GM10248 (cell line): ENCODE measurements at places on chromosomes 13 and 19.

- DNase-seq, result no peak
These were observed 37.1 kb upstream of the XPO4 start for GRCh38 chr13:20939662-20940061.

DNA sequence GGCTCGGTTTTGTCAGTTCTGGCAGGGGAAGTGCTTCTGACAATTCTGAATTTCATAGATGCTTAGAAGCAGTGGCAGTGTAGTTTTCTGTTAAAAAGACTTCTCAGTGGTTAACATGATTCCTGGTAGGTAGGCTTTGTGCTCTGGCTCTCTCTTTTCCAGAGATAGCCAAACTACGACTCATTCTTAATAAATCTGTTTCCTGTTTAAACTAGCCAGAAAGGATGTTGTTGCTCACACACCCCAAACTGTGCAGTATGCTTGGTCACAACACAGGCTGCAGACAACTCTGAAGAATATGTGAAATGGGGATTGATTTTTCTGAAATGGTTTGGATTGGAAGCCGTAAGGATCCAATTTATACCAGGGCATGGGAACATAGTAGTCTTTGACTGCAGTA is 711.5 kb downstream of the PCDH17 start:
- DNase-seq, result no peak

GRCh38 chr13:75762076-75762937 is 126.2 kb downstream of the LMO7 start:
- peak; percentile 49 for DNase-seq

DNA sequence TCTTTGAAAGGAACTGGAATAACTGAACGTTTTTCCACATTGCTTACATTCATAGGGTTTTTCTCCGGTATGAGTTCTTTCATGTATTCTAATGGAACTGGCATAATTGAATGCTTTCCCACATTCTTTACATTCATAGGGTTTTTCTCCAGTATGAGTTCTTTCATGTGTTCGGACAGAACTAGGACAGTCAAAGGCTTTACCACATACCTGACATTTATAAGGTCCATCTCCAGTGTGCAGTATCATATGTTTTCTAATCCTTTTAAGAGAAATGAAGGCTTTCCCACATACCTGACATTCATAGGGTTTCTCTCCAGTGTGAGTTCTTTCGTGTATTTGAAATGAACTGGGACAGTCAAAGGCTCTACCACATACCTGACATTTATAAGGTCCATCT is 24.7 kb downstream of the ZNF564 start:
- DNase-seq, result no peak

DNA sequence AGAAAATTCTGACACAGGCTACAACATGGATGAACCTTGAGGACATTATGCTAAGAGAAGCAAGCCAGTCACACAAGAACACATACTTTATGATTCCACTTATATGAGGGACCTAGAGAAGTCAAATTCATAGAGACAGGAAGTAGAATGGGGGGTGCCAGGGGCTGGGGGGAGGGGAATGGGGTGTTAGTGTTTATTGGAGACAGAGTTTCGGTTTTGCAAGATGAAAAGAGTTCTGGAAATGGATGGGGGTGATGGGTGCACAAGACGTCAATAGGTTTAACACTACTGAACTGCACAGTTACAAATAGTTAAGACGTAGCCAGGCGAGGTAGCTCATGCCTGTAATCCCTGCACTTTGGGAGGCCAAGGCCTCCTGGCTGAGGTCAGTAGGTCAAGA is 3.5 kb upstream of the ZNF787 start:
- DNase-seq, result no peak

DNA sequence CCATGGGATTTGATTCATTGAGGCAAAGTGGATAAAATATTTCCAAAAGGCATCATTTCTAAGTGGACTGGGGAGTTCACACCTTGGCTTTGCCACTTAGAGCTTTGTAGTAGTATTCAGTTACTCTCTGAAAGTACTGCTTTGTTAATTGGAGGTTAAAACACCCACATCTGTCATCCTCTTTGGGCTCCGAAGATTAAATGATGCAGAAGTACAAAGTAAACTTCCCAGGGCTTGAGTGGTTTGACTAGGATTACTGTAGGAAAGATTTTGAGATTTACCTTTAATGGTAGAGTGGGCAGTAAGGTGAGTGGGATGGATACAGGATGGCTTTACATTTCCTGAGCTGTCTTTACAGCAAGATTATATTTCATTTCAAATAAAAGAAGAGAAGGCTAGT is 42.4 kb downstream of the WASF3 start:
- DNase-seq, result no peak

DNA sequence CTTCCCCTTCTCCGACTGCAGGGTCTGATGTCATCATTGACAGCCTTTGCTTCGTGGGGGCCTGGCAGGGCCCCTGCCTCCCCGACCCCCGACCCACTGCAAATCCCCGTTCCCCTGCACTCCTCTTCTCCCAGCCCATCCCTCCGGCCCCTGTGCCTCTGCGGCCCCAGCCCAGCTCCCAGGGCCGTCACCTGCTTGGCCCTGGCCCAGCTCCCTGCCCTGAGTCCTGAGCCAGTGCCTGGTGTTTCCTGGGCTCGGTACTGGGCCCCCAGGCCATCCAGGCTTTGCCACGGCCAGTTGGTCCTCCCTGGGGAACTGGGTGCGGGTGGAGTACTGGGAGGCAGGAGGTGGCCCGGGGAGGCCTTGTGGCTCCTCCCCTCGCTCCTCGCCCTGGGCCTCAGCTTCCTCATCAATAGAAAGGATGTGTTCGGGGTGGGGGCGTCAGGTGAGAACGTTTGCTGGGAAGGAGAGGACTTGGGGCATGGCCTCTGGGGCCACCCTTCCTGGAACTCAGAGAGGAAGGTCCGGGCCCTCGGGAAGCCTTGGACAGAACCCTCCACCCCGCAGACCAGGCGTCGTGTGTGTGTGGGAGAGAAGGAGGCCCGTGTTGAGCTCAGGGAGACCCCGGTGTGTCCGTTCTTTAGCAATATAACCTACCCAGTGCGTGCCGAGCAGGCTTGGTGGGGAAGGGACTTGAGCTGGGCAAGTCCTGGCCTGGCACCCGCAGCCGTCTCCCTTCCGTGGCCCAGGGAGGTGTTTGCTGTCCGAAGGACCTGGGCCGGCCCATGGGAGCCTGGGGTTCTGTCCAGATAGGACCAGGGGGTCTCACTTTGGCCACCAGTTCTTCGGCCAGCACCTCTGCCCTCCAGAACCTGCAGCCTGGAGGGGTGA is 15.9 kb upstream of the CELF5 start:
- DNase-seq, result no peak

GRCh38 chr19:12485052-12485416 is 418 bp upstream of the ZNF709 start:
- no peak for DNase-seq

- no peak for DNase-seq
These were observed 41.7 kb downstream of the UNC13A start for GRCh38 chr19:17646441-17646840.

DNA sequence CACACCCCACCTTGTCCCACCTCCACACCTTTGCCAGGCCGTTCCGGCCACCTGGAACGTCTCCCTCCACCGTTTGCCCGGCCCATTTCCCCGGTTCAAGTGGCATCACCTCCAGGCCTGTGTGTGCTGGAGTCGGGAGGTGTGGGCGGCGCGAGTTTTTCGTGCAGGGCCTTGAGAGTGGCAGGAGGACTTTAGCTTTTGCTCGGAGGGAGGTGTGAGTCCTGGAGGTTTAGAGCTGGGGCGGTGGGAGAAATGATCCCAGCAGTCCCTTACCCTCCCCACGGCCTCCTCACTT is 4.3 kb upstream of the PALM start:
- no peak for DNase-seq

GRCh38 chr19:48603449-48603848 is 3.1 kb upstream of the SPACA4 start:
- no peak for DNase-seq

DNA sequence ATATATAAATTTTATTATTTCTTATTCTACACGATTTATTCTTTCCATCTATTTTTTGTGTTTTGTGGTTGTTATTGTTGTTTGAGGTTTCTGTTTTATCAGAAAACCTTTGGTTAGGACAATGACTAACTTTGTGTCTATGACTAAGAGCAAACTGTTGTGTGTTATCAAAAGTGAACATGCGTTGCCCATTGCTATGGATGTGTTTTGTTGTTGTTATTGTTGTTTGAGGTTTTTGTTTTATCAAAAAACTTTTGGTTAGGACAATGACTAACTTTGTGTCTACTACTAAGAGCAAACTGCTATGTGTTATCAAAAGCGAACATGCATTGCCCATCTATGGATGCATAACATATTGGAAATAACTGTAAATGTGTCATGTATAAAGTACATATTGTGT is 692.3 kb downstream of the SLITRK1 start:
- DNase-seq, result no peak

DNA sequence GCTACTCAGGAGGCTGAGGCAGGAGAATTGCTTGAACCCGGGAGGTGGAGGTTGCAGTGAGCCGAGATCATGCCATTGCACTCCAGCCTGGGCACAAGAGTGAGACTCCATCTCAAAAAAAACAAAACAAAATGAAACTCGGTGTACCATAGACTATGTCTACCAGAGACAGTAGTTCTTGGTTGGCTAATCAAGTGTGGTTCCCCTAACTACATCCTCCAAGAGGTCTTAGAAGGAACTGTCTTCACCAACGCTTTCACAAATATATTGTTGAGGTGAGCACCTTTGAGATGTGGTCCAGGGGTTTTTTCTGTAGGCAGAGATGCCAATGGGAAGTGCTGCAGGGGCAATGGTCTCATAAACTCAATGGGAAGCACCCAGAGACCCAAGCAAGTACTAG is 48.0 kb downstream of the RFC3 start:
- DNase-seq, result peak; percentile 29

DNA sequence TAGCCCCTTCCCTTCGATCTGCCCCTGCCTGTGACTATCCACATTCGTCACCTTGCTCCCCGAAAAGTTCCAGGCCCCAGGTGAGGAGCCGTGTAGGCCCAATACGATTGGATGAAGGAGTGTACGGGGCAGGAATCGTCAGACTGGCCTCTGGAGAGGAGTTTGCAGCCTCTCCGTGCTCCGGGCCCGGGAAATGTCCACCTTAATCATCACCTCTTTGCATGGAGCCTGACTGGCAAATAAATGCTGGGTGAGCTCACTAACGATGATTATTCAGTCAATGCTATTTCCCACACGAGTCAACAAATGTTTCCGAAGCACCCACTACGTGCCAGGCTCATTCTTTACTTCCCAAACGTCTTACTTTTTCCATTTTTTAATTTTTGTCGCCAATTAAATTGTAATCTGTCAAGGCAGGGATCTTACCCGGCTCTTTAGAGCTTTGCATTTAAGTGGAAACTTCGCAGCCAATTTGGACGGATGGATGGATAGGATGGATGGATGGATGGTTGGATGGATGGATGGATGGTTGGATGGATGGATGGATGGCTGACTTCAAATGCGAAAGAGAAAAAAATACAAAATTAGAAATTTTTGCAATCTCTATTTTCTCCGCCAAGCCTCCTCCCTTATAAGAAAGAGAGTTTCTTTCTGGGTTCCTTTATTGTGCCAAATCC is 45.8 kb downstream of the TGDS start:
- no peak for DNase-seq

GRCh38 chr13:112219740-112220139 is 152.8 kb downstream of the SOX1 start:
- DNase-seq, result no peak

GRCh38 chr19:57473646-57474045 is 3.7 kb downstream of the ZNF772 start:
- no peak for DNase-seq

DNA sequence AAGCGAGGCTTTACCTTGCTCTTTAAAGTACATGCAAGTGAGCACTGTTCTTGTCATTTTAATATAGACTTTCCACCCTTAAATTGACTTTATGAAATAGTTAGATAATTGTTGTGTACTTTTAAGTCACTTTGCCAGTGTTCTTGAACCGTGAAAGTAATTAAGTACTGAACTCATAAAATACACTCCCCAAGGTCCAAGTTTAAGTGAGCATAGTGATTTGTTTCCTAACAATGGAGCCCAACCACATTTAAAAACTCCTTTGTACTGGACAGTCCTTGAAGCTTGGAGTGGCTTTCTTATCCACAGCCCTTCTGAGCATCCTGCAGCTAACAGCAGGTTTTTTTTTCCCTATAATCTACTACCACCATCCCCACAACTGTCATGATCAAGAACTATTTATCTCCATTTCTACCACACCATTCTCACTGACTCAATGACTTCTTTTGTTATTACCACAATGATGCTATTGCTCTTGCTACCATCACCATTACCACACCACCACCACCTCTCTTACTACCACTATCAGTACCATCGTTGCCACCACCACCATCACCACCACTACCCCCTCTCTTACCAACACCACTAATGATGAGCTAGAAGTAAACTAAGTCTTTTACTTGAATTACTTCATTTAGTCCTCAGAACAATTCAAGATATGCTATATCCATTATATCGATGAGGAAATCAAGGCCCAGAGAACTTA is 452.6 kb downstream of the DIAPH3 start:
- DNase-seq, result no peak

DNA sequence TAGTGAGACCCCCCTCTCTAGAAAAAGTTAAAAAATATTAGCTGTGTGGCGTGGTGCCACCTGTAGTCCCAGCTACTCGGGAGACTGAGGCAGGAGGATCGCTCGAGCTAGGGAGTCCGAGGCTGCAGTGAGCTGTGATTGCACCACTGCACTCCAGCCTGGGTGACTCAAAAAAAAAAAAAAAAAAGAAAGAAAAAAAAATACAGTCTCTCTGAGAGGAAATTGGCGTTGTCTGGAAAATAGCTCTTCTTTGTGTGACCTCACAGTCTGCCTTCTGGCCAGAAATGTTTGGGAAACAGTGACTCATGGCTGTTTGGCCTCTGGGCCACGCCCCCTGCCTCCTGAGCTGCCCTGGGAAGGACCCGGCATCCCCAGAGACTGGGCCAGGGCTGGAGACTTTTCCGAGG is 10.7 kb downstream of the MARCHF2 start:
- no peak for DNase-seq

- DNase-seq, result no peak
These were observed 36.0 kb upstream of the KPNA3 start for GRCh38 chr13:49828453-49828852.

DNA sequence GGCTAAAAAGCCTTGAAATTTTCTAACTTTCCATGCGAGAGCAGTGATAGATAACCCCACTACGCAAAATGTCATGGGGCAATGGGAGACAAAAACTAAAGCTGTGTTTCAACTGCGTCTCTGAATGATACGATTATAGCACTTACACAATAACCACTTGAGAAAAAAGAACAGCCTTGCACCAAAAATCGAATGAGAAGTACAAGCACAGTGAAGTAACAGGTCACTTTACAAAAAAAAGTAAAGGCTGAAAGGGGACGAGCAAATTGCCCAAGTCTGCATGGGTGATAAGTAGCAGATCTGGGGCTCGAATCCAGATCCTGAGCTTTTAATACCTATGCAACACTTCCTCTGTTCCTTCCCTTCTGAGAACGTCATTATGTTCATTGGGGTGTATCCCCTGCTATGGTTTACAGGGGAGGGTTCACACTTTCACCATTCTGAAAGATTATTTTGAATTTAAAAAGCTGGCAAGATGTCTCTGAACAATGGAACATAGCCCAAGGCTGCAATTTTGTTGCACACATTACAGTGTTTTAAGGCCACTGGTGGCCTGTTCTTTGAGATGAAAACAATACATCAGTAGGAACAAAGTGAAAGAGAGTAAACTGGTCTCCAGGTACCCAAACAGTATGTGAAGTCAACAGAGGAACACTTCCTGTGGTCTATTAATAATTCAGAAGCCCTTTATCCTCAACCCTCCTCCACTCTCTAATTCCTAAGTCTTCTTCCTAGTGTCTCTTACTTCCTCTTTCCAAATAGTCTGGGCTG is 3.2 kb downstream of the CPB2 start:
- DNase-seq, result no peak
